ENCODE measurements at places on chromosomes 2 and 18.

DNA sequence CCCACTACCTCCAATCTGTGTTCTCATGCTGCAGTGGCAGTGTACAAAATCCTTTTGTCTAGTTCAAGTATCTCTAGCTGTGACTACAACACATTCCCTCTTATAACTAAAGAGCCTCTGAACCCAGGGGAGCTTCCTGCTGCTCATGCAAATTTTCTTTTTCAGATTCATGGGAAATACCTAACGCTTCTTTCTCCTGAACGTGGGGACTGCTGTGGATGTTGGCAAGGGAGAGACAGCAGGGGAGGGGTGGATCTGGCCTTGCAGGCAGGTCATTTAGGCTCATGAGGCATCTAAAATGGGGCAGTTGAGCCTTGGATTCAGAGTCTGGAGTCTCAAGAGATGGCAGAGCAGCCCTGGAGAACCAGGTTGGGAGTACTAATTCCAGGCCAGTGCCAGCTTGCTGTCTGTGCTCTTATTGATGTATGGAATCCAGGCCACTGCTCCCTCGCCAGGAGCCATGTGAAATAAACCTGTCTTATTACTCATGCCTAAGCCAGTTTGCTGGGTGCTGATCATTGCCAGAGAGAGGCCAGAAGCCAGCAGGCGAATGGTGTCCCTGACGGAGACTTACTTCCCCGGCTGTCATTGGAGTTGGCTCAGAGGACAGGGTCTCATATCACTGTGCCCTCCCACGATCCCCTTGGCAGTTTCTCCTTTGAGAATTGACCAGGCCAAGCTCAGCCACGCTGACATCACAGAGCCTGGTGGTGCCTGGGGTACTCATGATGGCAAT is 29.2 kb upstream of the TNP1 start:
- DNase-seq = peak; percentile 48

DNA sequence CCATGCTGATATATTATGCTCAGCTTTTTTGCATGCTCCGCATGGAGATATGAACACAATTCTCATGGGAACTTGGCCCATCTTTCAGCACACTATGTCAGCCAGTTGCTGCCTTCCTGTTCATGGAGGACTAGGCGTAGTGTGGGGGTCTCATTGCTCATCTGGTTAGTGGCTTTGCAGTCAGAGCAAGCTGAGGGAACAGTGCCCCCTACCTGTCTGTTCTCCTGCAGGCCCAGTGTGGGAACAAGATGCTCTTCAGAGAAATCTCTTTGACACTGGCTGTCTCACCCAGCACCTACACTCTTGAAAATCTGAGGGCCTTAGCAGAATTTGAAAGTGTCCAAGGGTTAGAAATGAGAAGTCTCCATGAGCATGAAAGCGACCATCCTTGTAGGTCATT is 47.1 kb downstream of the SPTBN1 start:
- DNase-seq = no peak

DNA sequence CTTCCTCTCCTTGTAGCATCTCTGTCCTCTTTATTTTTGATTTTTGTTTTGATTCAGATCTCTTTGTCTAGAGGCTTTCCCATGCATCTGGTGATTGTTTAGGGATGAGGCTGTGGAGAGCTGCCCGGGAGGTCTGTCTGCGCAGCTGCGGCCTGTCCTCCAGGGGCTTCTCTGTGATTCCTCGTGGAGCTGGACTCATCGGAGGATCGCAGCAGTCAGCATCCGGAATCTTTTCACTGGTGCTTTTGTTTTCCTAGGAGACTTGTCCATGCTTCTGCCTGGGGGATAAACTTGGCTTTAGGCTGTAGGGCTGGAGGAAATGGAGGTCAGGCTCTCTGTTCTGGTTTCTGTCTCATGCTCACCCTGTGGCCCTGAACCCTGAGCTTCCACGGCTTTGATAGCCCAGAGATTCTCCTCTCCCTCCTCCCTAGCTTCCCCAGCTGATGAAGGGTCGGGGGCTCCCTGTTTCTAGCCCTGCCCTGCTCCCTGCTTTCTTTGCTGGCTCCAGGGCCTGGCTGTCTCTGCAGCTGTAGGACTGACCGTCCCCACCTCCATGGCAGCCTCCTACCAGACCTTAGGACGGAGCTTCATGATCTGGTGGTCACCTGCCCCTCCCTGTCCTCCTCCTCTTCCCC is 35.5 kb downstream of the ZNF532 start:
- DNase-seq = peak; percentile 56

DNA sequence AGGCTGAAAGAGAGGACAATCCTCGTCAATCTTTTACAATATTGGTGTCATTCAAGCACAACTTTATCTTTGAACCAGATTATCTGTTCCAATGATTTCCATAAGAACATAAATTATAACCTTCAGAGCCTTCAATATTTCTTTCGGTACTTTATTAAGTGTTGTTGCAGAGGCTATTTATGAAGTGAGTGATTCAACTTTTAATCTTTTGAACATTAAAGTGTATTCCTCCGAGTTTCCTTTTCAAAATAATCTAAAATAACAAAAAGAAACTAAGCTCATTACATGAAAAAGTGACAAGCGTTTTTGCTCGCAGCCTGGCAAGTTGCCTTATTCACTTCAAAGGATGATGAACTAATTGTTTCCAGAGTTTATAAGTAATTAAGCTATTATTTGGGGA is 149.0 kb downstream of the MEIS1 start:
- DNase-seq = no peak

GRCh38 chr18:31302991-31303390 is 15.0 kb upstream of the DSG1 start:
- DNase-seq = no peak

GRCh38 chr2:14567561-14567960 is 65.0 kb upstream of the LRATD1 start:
- DNase-seq = no peak

DNA sequence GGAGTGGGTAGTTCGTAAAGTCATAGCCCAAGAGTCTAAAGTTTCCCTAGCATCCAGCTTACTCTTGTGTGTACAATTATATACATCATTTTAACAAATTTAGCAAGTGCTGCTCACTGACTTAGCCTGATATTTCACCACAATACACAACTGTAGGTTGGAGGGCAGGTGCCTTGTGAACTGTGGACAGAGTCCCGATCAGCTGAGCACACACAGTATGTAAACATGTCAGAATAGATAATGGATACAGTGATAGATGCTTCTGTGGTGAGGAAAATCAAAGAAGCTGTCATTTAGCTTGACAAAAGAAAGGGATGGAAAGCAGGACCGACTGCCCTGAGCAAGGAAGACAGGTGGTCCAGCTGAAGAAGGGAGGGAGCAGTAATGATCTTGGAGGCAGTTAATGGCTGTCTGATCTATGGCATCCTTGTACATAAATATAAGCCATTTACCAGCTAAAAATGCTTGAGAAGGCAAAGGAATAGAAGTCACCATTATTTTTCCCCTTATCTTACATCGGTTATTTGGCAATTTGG is 372.8 kb upstream of the UBE2E3 start:
- DNase-seq = no peak

GRCh38 chr2:218371983-218372350 is 10.1 kb upstream of the SLC11A1 start:
- DNase-seq = no peak

DNA sequence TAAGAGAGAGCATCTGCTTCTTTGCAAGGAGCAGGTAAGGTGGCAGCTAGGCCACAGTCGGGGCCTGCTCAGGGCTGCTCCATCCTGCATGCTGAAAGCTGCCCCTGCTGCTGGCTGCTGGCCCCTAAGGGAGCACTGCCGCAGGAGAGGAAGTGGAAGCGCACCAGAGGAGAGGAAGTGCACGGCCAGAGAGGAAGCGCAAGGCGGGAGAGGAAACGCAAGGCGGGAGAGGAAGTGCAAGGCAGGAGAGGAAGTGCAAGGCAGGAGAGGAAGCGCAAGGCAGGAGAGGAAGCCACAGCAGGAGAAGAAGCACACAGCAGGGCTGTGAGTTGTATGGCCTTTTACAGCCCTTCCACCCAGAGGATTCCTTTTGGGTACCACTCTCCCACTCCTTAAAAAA is 539.0 kb upstream of the TNP1 start:
- peak; percentile 48 for DNase-seq

DNA sequence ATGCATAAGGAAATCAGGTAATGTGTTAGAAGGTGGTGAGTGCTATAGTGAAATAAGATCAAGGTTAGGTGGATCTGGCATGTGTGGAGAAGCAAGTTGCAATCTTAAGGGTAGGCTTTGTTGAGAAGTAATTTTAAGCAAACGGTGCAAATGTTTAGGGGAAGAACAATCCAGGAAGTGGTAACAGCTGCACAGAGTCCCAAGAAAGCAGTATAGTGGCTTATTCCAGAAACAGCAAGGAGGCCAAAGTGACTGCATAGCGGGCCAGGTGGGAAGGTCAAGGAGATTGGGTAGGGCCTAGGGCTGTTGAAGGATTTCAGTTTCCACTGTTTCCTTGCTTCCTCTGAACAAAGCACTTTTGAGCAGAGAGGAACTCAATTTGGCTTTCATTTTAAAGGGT is 30.0 kb upstream of the RAB1A start:
- no peak for DNase-seq

GRCh38 chr2:233419602-233420391 is 65.5 kb downstream of the DGKD start:
- no peak for DNase-seq

DNA sequence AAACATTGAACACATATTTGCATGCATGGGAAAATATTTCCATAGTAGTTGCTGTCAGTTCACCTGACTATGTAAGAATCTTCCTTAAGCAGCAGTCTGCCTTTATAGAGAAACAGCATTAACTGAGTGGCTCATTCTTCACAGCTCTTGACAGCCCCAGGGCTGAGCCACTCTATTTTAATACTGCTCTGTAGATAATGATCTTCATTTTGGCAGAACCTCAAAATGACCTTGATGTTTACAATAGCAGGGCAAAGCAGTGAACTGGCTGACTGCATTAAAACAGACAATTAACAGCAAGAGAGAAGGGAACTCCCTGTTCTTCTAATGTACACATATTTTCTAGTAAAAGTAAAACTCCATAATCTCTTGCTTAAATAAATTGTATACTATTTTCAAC is 580.6 kb upstream of the SOX11 start:
- DNase-seq = no peak

DNA sequence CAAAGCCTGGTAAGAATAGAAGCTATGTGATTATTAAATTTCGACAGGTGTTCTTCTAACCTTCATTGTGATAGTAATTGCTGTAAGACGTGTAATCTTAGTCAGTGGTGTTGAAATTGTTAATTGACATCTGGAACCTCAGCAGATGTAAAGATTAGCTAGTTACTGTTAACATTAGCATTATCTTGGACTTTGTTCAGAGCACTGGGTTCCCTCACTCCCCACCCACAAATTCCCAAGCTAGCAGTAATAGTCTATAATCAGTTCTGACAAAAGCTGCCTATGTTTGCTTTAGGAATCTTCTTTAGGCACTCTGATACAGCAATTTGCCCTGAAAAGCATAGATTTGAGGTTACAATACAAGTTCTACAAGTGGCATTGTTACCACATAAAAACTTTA is 233.7 kb downstream of the EN1 start:
- DNase-seq = no peak

DNA sequence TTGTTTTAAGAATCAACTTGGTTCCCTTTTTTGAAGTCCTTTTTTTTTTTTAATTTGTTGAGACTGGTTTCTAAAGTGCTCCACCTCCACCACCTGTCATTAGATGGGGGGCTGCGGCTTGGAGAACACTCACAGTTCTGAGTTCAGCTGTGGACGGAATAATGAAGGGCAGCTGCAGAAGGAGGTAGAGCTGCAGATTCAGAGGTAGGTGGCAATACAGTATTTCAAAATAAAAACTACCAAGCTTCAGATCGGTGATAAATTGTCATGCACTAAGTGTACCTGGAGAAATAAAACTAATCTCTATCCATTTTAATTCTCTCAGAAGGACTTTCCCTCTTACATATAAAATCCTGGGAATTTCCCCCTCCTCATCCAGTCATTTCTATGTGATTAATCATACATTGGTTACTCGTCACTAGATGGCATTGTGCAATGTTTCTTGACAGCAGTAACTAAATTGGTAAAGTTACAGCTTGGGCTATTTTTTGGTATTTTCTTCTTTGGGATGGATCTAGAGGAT is 81.1 kb upstream of the SLC39A10 start:
- no peak for DNase-seq

DNA sequence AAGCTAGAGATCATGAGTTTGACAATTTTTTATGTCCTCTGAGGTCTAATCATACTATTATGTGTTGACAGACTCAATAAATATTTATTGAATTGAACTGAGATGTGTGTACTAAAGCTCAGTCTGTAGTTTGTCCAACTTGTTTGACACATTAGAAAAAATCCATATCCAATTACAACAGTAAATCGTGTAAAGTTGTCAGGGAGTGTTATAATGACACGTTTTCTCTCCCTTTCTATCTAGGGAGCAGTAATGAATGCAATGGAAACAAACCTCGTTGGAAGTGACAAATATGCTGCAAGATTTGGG is 28.4 kb downstream of the ITGA4 start:
- no peak for DNase-seq

DNA sequence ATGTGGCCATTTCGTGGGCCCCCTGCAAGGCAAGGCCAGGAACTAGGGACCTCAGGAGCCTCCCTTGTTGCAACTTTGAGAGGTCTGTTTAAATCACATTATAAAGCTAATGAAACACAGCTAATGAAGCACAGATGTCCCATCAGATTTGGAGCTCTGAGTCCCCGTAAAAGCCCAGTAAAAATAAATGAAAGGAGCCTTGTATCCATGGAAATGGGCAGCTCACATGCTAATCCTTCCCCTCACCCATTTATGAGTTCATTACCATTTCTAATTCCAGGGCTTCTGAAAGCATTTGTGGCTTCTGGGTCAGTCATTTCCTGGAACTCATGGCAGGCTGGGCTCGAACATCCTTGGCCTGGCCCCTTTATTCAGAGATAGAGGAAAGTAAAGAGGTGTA is 274.8 kb downstream of the SS18 start:
- DNase-seq = no peak

DNA sequence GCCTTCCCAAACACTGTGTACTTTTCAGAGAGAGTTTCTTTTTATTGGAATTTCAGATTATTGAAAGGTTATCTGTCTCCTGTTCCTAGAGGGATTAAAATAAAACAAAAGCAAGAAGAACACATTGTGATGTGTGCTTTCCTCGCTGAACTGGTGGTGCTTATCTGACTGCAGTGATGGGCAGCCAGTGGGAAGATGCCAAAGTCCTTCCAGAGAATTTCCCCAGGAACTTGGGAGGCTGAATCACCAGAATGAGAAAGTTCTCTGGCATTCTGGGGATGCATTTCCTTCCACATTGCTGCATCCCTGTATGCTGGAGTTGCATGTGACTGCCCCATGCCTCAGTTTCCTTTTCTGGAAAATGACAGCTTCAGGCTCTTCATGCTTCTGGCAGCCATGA is 53.9 kb upstream of the SEC11C start:
- DNase-seq = no peak
